Suprapubic skin (tissue), 4 donors: ENCODE measurements at places on chromosomes 7 and 10.

- no peak for DNase-seq
Observed at GRCh38 chr7:2438186-2438585, 34.8 kb downstream of the CHST12 start.

GRCh38 chr7:30683816-30684215, 1.6 kb upstream of the CRHR2 start:
- DNase-seq, result no peak

DNA sequence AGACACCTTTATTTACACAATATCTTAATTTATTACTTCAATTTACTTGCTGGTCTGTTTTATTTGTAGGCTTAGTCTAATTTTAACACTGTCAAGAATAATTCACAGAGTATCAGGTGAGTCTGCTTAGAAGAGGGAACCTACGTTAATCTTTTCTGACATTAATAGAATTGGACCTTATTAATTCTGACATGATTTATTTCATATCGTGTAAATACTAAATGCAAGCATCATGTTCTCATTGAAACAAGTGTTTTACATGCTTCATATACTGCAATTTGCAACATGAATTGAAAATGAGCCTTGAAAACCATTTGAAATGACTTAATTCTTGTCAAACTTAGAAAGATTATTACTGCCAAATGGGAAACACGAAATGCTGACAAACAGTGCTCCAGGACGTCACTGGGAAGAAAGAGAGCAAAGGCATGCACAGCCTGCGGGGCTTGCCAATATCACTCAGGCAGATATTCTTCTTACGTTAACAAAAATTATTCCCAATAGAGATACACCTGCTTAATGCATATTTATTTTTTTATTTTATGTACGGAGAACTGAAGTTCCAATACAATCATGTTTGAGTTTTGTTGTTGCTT, 282.0 kb upstream of the AKR1E2 start:
- no peak for DNase-seq

GRCh38 chr10:129288999-129289584, 177.9 kb upstream of the MGMT start:
- DNase-seq, result no peak

GRCh38 chr7:37081436-37081835, 357.1 kb upstream of the AOAH start:
- DNase-seq, result no peak

- no peak for DNase-seq
Observed at GRCh38 chr7:32479574-32480200, 10.5 kb downstream of the LSM5 start.

- no peak for DNase-seq
Observed at GRCh38 chr10:26890956-26891355, 30.2 kb upstream of the ABI1 start.

DNA sequence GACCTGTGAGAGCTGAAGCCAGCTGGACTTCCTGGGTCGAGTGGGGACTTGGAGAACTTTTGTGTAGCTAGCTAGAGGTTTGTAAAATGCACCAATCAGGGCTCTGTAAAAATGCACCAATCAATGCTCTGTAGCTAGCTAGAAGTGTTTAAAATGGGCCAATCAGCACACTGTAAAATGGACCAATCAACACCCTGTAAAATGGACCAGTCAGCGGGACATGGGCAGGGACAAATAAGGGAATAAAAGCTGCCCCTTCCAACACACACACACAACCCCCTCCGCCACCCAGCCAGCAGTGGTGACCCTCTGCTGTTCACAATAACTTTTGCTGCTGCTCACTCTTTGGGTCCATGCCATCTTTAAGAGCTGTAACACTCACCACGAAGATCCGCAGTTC, 7.1 kb downstream of the ZNF511 start:
- DNase-seq, result no peak

- no peak for DNase-seq
Observed at GRCh38 chr7:132249256-132249971, 326.9 kb downstream of the PLXNA4 start.

GRCh38 chr10:34792881-34793280, 22.2 kb downstream of the PARD3 start:
- DNase-seq, result no peak

DNA sequence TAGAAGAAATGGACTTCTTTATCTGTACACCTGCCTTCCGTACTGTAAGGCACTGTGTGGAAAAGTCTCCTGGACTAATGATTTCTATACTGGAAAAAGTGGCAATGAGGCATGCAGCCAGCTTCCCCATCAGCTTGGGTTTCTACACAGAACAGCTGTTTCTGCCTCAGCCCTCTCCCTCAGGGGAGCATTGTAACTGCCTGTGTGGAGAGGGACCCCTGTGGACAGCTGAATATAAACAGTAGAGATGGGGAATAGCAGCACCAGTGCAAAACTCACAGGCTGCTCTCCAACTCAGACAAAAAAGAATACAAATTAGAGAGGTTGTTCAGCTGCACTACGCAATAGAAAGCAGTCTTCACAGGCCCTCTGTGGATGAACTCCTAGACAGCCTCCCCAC, 451.3 kb upstream of the MBL2 start:
- DNase-seq, result no peak

- DNase-seq, result no peak
Observed at GRCh38 chr7:113267271-113267670, 148.9 kb upstream of the SMIM30 start.

DNA sequence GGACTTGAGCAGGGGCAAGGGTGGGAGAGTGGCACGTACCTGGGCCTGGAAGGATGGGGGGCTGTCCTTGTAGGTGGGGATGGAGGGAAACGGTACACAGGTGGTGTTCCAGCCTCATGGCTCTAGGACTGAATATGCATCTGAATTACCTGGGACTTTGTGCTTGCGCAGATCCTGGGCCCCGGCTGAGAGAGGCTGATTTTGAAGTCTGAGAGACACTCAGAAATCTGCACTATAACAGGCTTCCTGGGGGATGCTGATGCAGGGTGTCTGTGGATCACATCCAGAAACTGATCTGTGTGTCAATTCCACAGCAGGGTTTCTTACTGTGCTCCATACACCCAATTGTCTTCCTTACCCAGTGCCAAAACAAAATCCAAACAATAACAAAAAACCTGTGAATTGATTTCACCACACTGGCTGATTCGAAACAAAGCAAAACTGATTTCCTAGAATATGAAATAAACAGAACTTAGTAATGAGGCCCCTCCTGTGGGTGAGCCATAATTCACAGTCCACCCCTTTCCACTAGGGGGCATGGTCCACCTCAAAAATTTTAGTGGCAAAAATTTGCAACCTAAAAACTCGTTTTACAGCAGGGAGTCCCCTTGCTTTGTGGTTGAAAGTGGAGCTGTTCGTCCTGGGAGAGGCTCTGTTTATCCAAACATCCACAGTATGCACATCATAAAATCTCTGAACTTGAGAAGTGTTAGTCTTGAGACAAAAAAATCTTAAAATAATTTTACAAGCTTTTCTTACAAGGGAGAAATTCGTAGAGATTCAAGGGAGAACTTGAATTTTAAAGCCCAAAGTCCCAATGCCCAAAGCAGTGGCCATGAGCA, 32.0 kb upstream of the PLEKHA1 start:
- DNase-seq, result no peak

DNA sequence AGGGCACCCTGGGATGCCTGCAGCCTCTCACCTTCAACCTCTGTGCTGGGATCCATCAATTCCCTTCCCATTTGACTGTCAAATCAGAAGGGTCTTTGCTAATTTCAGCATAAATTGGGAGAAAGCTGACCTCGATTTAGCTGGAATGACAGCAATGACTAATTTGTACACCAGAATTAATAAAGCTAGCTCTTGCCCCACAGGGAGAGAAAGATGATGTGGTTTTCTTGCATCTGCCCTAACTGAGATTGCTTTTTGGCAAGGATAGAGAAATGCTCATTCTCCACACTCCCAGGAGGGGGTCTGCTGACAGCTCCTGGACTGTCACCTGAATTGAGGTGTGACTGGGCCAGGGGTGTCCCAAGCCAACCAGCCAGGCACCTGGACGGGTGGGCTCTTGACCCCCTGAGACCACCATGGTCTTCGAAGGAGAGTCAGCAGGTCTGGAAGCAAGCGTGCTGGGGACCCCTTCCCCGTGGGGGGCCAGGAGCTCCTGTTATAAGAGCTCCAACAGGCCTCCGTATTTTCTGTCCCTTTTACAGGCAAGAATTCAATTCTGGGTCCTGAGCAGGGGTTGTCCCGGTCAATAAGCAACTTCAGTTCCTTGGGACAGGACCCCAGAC, 42.1 kb downstream of the RBM17 start:
- DNase-seq, result no peak
